ENCODE measurements at places on chromosomes 3 and 15. TPM values are rescaled to one million over a fixed set of nuclear protein-coding genes. Genes with fewer than 3 reads are reported as not detected.

The TIGIT gene
- not detected for polyA plus RNA-seq

The XCR1 gene
- not detected for polyA plus RNA-seq

The SERINC4 gene
- 0.23 TPM for polyA plus RNA-seq

The BCL2A1 gene
- 0.77 TPM for polyA plus RNA-seq

The PIF1 gene
- 0.38 TPM for polyA plus RNA-seq

The IFRD2 gene
- 117 TPM for polyA plus RNA-seq

The GOLGA8M gene
- 0.80 TPM for polyA plus RNA-seq

The IFT80 gene
- polyA plus RNA-seq, result 27.7 TPM

The NLGN1 gene
- 0.49 TPM for polyA plus RNA-seq

The EFL1 gene
- polyA plus RNA-seq, result 4.4 TPM

The PRSS50 gene
- polyA plus RNA-seq, result 2.2 TPM

The SLC22A13 gene
- 0.05 TPM for polyA plus RNA-seq

The RBPMS2 gene
- polyA plus RNA-seq, result 1.8 TPM

The HDC gene
- polyA plus RNA-seq, result not detected

The CCDC50 gene
- polyA plus RNA-seq, result 30.8 TPM

The ZNF502 gene
- 5.2 TPM for polyA plus RNA-seq

The ATP8B4 gene
- 0.84 TPM for polyA plus RNA-seq

- no peak for DNase-seq
Observed at GRCh38 chr3:133859381-133860234, 36.1 kb downstream of the RAB6B start.

DNA sequence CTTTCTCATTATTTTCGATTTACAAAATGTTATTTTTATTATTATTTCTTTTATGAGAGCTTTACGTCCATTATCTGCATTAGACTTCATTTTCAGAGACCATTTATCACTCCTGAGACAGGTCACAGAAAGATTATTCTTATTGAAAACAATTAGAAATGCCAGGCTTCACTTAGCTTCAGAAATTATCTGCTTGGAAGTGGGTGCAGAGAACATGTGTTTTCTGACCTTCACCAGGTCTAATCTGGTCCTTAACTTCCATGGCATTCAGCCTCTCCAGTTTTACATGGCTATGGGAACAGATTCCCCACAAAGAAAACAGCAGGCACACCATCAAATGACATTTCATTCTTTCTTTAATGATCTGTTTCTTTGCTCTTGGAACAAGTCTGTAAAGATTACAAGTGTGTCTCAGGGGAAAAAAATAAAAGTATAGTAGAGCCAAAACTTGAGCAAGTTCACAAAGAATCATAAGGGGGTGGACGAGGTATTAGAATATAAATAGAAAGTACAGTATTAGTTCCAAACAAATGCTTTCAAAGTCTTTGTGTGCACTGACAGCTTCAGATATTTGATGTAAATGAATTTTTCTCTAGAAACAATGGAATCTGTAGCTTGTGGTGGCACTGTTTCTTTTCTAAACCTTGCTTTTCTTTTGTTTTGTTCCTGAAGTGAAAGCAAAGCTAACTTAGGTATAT is 294.2 kb upstream of the MEIS2 start:
- no peak for DNase-seq

DNA sequence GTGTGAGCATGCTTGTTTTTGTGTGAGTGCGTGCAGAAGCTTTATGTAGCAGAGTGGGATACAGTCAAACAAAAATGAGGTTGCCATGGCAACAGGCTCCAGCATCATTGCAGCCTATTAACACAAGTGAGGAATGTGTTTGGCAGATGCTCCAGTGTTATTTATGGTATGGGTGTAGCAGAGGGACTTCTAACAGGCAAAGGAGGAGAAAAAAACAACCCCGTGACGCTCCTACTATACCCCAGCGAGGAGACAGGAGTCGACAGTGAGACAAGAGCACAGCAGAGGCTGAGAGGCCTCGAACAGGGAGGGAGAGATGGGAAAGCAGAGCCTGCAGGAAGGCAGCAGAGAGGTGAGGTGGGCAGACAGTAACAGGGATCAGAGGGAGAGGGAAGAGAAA is 4.9 kb downstream of the ADCY5 start:
- DNase-seq, result no peak

DNA sequence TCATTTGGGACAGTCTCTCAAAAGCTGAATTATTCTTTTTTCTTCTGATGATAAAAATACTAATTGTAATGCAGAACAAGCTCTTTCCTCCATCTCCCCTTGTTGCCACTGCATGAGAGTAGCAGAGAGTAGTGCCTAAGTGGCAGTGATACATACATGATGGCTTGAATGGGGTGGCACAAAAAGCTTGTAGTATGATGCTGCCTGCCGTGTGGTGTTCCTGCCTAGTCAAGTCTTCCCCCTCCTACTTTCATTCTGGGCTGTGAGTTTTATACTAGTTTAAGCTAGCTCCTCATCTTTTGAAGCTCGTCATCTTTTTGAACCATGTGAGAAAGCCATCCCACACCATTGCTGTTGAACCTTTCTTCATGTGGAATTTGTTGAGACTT is 230.5 kb downstream of the NFKBIZ start:
- DNase-seq, result no peak

DNA sequence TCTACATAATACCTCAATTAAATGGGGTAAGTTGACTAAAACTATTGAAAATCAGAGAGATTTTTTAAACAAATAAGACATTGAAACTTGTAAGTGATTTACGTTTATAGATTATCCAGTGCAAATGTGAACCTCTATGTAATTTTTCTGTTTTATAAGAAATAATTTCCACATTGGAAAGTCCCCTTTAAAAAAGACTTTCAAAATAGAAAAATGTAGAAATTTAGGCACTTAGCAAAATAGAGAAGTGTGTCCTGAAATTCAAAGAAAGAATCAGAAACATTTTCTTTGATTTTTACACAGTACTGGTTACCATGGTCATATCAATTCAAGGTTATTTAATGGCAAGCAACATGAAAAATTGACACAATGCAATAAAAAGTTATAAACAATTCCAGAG is 290.9 kb upstream of the GPR149 start:
- no peak for DNase-seq

DNA sequence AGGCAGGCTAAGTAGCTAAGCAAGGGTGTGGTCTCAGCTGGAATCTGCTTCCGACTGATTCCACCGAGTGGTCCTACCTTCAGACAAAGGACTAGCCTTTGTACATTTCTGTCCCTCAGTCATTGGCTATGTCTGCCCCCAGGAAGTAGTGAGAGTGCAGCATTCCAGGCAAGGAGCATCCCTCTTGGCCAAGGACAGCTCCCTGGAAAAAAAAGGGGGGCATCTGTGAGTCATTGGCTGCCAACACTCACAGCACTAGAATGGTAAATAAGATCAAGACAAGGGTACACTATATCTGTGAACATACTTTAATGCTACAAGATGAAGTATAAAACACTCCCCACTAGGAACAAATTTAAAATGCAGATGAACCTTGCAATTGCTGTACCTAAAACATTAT is 66.8 kb downstream of the STAC start:
- no peak for DNase-seq

DNA sequence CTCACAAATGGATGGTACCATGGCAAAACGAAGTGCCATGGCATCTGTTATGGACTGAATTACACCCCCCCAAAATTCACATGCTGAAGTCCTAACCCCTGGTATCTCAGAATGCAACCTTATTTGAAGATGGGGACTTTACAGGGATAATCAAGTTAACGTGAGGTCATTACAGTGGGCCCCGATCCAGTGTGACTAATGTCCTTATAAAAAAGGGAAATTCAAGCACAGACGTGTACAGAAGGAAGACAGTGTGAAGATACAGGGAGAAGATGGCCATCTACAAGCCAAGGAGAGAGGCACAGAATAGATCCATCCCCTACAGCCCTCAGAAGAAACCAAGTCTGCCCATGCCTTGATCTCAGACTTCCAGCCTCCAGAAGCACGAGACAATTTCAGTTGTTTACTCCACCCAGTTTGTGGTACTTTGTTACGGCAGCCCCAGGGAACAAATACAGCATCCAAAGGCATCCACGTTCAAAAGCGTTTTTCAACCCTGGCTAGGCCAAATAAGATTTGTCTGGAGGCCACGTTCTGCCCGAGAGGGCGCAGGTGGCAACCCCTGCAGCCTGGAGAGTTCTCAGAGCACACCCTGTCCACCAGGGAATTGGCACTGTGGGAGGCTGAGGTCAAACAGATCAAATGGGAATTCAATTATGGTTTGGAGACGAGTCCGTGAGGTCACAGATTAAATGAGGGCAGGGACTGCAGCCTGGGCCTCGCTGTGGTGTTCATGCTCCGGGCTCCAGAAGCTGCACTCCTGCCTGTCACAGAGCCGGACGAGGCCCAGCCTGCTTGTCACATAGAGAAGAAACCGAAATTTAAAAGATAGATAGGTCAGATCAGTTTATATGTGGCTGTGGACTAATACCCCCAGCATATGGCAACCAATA is 494.8 kb downstream of the SHQ1 start:
- no peak for DNase-seq

DNA sequence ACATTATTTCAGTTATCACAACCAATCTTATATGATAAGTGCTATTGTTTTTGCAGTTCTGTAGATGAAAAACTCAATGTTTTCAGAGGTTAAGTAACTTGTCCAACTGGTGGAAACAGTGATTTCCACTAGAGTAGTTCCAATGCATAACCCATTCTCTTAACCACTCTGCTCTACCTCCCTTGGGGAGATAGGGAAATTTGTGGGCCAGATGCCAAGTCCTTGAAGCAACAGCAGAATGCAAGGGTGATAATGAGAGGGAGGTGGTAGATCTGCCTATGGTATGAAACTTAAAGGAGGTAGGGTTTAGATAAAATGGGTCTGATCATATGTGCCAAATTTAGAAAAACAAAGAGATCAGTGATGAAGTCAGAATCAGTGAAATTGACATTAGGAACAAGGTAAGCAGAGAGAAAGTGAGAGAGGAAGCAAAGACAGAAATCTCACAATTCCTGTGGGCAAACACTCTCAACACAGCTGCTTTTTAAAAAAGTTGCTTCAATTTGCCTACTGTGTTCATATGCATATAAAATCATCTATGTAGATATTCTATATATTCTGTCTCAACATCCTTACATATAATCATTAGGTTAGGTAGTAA is 50.5 kb upstream of the UBP1 start:
- DNase-seq, result no peak

DNA sequence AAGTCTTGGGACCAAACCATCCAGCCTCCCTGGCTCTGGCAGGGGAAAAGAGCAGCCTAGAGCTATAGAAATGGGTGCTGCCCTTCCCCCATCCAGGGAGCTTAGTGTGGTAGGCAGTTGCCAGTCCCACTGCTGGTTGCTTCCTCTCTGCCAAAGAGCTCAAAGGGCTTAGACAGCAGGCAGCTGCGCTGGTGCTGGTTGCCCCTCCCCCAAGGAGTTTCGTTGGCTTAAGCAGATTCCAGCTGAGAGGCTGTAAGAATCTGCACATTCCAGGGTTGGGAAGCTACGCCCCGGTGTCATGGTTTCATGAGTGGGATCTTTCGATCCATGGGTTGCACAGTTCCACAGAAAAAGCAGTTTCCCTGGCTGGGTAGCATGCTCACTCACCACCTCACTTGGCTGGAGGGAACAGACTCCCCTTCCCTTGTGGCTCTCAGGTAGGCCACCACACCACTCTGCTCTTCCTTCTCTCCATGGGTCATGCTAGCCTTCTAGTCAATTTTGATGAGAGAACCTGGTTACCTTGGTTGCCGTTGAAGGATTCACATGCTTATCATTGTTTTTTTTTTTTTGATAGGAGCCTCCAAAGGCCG is 195.1 kb downstream of the EPHA6 start:
- no peak for DNase-seq

- no peak for DNase-seq
Observed at GRCh38 chr3:40985195-40985594, 214.1 kb upstream of the CTNNB1 start.

- DNase-seq, result no peak
Observed at GRCh38 chr3:45773714-45774449, 22.5 kb downstream of the SLC6A20 start.

- peak; percentile 13 for DNase-seq
Observed at GRCh38 chr3:183428447-183429211, at the start of gene MCF2L2. Gene MCF2L2, minus strand, starts transcription at chr3:183428619. Its CDS starts 642 bp downstream, at chr3:183427977.

GRCh38 chr3:128170866-128171516 is 17.7 kb downstream of the EEFSEC start:
- DNase-seq, result peak; percentile 34

DNA sequence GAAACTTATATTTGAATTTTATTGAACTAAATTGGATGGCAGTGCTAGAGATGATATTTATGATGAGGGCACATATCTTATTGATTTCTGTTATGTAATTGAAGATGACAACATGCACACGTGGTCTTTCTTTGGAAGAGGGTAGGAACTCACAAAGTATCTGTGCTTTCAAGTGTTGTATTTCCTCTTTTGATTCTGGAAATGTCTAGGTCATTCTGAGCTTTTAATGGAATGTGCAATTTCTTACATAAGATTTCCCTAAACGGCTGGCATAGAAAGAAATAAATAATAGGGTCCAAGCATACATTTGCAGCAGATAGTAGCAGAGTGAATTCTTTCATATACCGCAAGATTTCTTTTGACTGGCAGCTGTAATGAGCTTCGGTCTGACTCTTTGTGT is 10.1 kb upstream of the GPR171 start:
- DNase-seq, result no peak

GRCh38 chr3:53171827-53172505 is 11.0 kb downstream of the PRKCD start:
- DNase-seq, result no peak

GRCh38 chr3:195116407-195117185 is 154.4 kb downstream of the XXYLT1 start:
- DNase-seq, result no peak

DNA sequence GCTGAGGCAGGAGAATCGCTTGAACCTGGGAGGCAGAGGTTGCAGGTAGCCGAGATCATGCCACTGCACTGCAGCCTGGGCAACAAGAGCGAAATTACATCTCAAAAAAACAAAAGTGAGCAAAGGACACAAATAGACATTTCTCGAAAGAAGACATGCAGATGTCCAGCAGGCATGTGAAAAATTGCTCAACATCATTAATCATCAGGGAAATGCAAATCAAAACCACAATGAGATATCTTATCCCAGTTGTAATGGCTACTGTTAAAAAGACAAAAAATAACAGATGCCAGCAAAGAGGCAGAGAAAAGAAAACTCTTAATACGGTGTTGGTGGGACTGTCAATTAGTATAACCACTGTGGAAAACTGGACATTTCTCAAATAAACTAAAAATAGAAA is 20.9 kb downstream of the ASB7 start:
- no peak for DNase-seq
